Activated CD4-positive, alpha-beta T cell treated with anti-CD3 and anti-CD28 coated beads, Interleukin-2, amount 10 ng/mL, durations not matched to agents 24 days and 14 days (primary cell): ENCODE measurements at places on chromosomes 13 and 19. TPM values are rescaled to one million over a fixed set of nuclear protein-coding genes. Genes with fewer than 3 reads are reported as not detected.

The ACER1 gene
- total RNA-seq: 0.28 TPM in 1 of 2 replicates, not detected in the other

The CDX2 gene
- not detected in 2 replicates for total RNA-seq

The TEX101 gene
- total RNA-seq: not detected in 2 replicates

The TMEM91 gene
- 4.2 and 5.8 TPM in 2 replicates for total RNA-seq

The C19orf18 gene
- total RNA-seq: not detected in 2 replicates

The PLEKHF1 gene
- 24.0 and 26.7 TPM in 2 replicates for total RNA-seq

DNA sequence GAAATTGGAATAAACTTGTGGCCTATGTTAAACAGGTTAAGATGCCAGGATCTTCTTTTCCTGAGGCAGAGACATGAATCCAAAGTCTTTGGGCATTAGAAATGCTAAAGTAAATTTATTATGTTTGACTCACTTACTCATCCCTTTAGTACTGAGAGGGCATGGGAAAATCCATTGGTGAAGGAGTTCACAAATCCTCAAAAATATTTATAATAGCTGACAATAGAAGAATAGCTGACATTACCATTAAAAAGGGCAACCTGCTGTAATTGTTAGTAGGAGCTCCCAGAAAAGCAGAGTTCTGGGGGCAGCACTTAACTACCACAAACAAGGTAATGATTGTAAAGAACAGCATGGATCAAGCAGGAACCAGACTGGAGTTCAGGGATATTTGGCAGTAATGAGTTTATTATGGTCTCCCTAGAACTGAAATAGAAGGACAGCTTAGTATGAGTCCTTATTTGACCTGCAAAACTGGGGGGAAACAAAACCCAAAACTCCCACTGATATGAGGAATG is 285.8 kb upstream of the KLHL1 start:
- H3K27ac ChIP-seq: no peak overlapping the region
- H3K27me3 ChIP-seq: no peaks in the 10 kb centered on the region
- no peaks in the 10 kb centered on the region for H3K36me3 ChIP-seq
- no peak for DNase-seq
- no peaks in the 10 kb centered on the region for H3K4me1 ChIP-seq

DNA sequence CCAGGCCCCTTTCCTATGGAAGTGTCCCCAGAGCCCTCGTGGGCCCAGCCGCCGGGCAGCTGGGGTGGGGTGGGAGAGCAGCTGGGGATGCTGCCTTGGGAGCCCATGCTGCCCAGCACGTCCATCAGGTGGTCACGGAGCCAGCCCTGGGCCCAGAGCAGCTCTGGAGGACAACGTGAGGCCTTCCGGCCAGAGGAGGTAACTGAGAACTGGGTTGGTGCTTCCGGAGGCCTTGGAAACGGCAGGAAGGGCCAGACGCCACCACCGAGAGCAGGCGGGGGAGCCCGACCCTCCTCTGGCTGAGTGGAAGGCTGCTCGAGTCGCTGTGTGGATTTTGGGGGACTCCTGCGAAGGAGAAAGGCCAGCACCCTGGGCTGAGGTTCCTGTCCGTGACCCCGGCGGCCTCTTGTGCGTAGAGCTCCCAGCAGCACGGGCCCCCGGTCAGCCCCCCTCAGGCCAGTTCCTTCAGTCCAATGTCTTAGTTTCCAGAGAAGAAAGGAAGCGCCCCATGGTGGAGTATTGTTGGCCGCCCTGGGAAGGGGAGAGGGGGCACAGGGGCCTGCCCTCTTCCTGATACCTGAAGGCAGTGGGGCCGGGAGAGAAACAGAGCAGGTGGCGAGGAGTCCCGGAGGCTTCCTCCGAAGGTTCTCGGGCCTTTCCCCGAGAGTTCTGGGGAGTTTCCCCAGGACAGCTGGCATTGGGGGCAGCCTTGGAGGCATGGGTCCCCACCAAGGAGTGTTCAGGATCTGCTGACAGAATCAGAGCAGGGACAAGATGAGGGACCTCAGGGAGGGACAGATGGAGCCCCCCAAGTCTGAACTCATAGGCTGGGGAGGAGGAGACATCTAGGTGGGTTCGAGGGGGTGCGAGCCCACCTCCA is 68.8 kb downstream of the MLLT1 start:
- H3K27me3 ChIP-seq: no peaks in the 10 kb centered on the region
- DNase-seq: no peak
- H3K36me3 ChIP-seq: peaks cover 4% of the 10 kb centered on the region
- H3K4me3 ChIP-seq: no peak overlapping the region

DNA sequence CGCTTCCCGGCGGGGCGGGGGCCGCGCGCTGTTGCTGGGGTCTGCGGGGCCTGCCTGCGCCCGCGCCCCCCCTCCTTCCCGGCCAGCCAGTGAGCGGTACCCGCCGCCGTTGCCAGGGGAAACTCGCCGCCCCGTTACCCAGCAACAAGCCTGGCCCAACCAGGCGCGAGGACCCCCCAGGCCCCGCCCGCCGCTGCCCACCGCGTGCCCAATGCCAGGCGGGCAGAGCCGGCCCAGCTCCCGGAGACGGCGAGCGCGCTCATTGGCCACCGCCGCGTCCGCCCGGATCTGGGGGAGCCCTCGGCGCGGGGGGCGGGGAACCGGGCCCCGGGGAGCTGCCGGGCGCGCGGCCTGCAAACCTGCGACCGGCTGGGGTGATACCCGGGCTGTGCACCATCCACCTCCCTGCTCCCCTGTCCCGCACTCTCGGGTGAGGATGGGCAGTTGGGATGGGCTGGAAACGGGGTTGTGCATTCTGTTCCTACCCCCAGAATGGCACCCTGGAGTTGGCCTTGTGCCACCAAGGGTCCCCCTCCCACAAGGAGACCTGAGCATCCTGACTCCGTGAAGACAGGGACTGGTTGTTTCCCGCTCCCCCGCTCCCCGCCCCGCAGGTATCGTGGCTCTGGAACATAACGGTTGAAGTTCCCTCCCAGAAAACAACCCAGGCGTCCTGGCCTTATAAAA is 8.8 kb upstream of the BBC3 start:
- H3K27me3 ChIP-seq: peaks cover 5% of the 10 kb centered on the region
- H3K4me1 ChIP-seq: peaks cover 23% of the 10 kb centered on the region
- no peak overlapping the region for H3K27ac ChIP-seq
- no peaks in the 10 kb centered on the region for H3K36me3 ChIP-seq
- peak; percentile 87 for DNase-seq
- peak overlapping the region; percentile 41 for H3K4me3 ChIP-seq

GRCh38 chr13:31485183-31485582 is 254.1 kb upstream of the RXFP2 start:
- H3K4me1 ChIP-seq: no peaks in the 10 kb centered on the region
- no peak overlapping the region for H3K27ac ChIP-seq
- no peaks in the 10 kb centered on the region for H3K36me3 ChIP-seq
- DNase-seq: no peak
- no peaks in the 10 kb centered on the region for H3K27me3 ChIP-seq

GRCh38 chr13:99859178-99860177 is 112.1 kb downstream of the ZIC5 start:
- no peak overlapping the region for H3K4me3 ChIP-seq
- peaks cover 9% of the 10 kb centered on the region for H3K4me1 ChIP-seq
- H3K27ac ChIP-seq: peak overlapping the region; percentile 0
- no peaks in the 10 kb centered on the region for H3K36me3 ChIP-seq

GRCh38 chr13:44313674-44314073 is 60.0 kb upstream of the SERP2 start:
- H3K36me3 ChIP-seq: peaks cover 2% of the 10 kb centered on the region
- DNase-seq: no peak
- H3K27me3 ChIP-seq: peaks cover 22% of the 10 kb centered on the region
- H3K4me3 ChIP-seq: no peak overlapping the region
- H3K4me1 ChIP-seq: peaks cover 11% of the 10 kb centered on the region

- no peaks in the 10 kb centered on the region for H3K36me3 ChIP-seq
- no peaks in the 10 kb centered on the region for H3K4me1 ChIP-seq
- H3K27me3 ChIP-seq: peaks cover 38% of the 10 kb centered on the region
- no peak overlapping the region for H3K4me3 ChIP-seq
These were observed 67.9 kb upstream of the FRY start for GRCh38 chr13:31963631-31964030.

DNA sequence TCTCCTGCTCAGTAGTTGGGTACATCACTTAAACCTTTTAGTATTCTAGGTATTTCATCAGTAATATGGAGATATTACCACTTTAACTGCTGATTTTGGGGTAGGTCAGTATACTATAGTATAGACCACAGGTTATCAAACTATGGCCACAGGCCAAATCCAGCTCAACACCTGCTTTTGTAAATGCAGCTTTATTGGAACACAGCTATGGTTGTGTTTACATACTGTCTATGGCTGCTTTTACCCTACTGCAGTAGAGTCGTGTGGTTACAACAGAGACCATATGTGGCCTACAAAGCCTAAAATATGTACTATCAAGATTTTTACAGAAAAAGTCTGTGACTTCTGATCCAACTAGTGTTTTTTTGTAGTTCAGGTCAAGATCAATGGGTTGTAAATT is 10.3 kb downstream of the COG6 start:
- H3K4me1 ChIP-seq: peaks cover 3% of the 10 kb centered on the region
- DNase-seq: no peak
- H3K27me3 ChIP-seq: no peaks in the 10 kb centered on the region

- H3K4me1 ChIP-seq: no peaks in the 10 kb centered on the region
- no peaks in the 10 kb centered on the region for H3K36me3 ChIP-seq
- DNase-seq: no peak
- H3K27me3 ChIP-seq: no peaks in the 10 kb centered on the region
These were observed 155.6 kb upstream of the IRS2 start for GRCh38 chr13:109941951-109942350.

GRCh38 chr13:33296793-33297425 is 11.4 kb upstream of the STARD13 start:
- H3K4me3 ChIP-seq: no peak overlapping the region
- H3K4me1 ChIP-seq: peaks cover 3% of the 10 kb centered on the region
- no peak overlapping the region for H3K27ac ChIP-seq

- H3K27me3 ChIP-seq: no peaks in the 10 kb centered on the region
- no peaks in the 10 kb centered on the region for H3K36me3 ChIP-seq
- DNase-seq: no peak
These were observed 1219.1 kb downstream of the UQCRFS1 start for GRCh38 chr19:27993619-27994570.

GRCh38 chr13:30673669-30674521 is 56.2 kb downstream of the USPL1 start:
- peak; percentile 96 for DNase-seq
- H3K4me1 ChIP-seq: peaks cover 9% of the 10 kb centered on the region
- H3K36me3 ChIP-seq: no peaks in the 10 kb centered on the region
- H3K27me3 ChIP-seq: peaks cover 25% of the 10 kb centered on the region

DNA sequence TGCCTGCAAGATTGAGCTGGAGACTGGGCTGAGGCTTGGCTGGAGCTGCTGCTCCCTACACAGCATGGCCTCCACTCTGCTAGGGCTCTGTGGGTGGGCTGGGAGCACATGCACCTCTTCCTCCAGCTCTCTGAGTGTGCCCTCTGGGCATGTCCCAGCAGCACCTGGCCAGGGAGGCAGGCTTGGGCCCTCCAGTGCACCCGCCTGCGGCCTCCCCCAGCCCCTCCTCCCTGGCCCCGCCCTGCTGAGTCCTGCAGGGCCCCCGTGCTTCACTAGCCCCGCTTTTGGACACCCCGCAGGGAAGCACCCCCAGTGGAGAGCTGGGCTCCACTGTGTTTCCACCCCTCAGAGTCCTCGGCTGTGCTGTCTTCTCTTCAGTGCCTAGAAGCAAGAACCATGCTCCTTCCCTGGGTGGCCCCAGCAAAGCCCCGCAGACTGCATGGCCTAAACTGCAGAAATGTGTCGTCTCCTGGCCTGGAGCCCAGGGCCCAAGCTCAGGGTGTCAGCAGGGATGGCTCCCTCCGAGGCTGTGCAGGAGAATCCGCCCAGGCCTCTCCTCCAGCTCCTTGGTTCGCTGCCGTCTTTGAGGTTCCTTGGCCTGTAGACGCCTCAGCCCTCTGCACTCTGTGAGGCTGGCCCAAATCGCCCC is 5.0 kb upstream of the TEX29 start:
- no peak overlapping the region for H3K4me3 ChIP-seq
- H3K27ac ChIP-seq: no peak overlapping the region
- peaks cover 14% of the 10 kb centered on the region for H3K36me3 ChIP-seq

DNA sequence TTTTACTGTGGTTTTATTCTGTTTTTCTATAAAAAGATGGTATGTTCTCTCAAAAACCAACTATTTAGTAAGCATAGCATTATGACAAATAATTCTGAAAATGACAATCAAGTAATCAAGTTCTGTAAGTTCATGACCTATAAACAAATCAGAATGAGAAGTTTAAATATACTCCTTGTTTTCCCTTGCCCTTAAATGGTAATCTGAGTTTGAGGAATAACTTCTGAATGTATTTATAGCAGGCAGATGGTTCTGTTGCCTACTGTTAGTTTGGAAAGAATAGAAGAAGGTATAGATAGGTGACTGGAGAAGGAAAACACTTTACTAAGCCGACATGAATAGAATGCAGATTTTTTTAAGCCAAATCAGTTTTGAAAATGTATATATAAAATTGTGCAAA is 63.9 kb downstream of the POSTN start:
- no peaks in the 10 kb centered on the region for H3K4me1 ChIP-seq
- no peaks in the 10 kb centered on the region for H3K36me3 ChIP-seq
- H3K27ac ChIP-seq: no peak overlapping the region
- no peak overlapping the region for H3K4me3 ChIP-seq
- DNase-seq: no peak
- H3K27me3 ChIP-seq: no peaks in the 10 kb centered on the region
